Lung (tissue), 17 donors: ENCODE measurements at places on chromosomes 13 and 19.

DNA sequence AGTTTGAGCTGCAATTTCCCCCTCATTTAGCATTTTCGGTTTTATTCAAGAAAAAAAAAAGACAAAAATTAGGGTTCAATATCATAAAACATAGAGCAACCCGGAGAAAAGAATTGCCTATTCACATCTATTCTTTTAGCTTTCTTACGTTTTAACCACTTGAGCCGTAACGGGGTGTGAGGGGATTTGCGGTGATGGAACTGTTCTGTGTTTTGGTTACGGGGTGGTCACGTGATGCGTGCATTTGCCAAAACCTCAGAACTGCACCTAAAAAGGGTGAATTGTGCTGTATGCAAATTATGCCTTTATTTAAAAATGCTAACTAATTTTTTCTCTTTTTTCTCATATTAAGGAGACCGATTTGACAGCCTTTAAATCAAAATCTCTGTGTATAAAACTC is 22.1 kb downstream of the CLEC11A start:
- no peak for DNase-seq

DNA sequence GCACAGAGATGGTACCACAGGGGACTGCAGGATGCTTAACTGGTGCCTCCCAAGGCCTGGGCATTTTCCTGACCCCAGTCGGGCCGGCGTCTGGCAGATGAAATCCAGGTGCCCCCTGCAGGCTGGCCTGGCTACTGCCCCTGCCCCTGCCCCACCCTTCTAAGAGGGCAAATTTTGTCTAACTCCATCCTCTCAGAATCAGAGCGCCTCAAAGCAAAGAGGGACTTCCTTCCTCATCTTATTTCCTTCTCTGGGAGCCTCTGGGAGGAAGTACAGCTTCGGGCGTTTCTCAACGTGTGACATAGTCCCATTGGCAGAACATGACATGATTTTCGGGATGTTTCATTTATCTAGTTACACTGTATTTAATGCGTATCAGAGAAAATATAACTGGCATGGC is 2.7 kb downstream of the PRKACA start:
- no peak for DNase-seq

DNA sequence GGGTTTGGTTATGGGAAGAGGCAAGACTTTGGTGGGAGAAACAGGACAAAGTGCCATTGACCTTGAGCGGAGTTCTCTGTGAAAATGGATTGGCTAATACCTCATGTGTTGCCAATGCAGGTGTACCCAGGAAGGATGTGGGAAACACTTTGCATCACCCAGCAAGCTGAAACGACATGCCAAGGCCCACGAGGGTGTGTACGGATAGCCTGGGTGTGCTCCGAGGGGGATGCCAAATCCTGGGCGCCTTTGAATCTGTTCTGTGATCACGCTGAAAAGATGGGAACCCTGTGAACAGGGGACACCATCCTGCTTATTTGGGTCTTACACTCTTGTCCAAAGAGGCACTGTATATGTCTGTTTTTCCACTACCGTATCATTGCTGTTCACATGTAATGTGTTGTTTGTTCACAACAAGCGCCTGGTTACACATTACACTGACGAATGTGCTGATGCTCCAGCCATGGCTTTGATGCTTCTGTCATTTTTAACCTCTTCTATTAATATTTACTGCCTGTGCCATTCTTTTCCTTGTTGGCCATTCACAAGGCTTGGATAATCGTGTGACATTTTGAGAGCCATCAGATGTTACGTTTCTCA is 8.3 kb downstream of the GTF3A start:
- no peak for DNase-seq

GRCh38 chr19:35738887-35739229 is 3.4 kb downstream of the IGFLR1 start:
- DNase-seq, result no peak

GRCh38 chr19:7718668-7719067 is 13.2 kb downstream of the CLEC4G start:
- DNase-seq, result no peak

GRCh38 chr19:919199-920050 is 2.3 kb downstream of the KISS1R start:
- no peak for DNase-seq
